ENCODE measurements at places on chromosomes 11 and 22.

GRCh38 chr22:26482161-26482560, 1.4 kb downstream of the HPS4 start:
- DNase-seq = no peak

DNA sequence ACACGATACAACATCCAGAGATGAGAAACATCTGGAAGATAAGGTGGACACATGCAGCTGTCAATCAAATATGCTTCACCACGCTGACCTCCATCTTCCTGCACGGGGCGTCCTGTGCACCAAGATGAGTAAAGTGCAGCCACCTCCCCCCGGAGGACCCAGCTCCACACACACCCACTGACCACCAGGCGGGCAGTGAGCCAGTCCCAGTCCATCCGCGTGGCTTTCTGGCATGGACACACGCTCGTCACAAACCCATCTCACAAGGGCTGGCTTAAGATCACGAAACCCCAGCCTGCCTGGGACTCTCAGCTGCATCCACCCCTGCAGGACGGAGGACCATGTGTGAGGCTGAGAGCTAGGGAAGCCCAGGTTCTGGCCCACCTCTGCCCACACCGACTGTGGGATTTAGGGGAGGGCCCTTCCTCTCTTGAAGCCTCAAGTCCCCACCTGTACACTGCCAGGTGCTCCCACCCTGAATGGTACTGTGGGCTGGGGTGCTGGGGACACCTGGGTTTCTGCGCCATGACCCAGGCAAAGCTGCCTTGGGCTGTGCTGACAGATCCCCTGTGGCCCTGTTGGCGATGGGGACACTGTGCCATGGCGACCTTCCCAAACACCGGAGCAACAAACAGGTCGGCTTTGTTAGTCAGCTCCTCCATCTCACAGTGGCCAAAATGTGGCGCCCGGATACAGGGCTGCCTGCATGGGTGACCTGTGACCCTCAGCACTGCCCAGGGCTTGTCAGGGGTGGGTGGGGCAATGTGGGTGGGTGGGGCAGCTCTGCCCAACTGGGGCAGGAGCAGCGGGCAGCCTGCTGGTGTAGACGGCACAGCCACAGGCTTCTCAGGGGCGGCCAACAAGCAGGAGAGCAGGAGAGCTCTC, 629.0 kb downstream of the TBC1D22A start:
- DNase-seq = no peak

- DNase-seq = no peak
These were observed 10.5 kb downstream of the APIP start for GRCh38 chr11:34905666-34906065.

DNA sequence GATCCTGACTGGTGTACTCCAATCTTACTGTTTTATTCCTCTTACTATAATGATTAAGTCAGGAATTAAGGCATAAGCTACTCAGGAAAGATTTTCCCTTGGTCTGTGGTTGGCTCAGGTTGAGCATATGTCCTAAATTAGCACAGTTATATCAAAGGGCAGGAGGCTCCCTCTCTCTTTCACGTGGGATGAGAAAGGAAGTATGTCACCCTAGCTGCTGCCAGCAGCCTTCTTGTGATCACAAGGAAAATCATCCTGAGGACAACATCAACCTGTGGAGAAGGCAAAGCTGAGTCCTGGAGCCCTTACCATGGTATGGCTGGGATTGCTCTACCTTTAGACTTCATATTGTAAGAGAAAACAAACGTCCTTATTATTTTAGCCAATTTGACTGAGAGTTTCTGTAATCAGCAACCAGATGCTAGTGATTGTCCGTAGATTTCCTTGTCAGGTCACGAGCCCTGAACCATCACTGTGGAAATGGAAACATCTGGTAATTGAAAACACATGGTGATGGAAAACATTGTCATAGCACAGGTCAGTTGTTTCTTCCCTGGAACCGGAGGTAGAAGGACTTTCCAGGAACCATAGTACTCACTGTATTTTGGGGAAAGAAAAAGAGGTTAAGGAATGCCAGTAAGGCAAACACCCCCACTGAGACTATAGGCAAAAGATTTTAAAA, 40.6 kb upstream of the DEUP1 start:
- no peak for DNase-seq

GRCh38 chr11:122843281-122844141, 5.2 kb downstream of the CRTAM start:
- DNase-seq = no peak

GRCh38 chr22:19742160-19743066, 18.2 kb upstream of the TBX1 start:
- DNase-seq = no peak

DNA sequence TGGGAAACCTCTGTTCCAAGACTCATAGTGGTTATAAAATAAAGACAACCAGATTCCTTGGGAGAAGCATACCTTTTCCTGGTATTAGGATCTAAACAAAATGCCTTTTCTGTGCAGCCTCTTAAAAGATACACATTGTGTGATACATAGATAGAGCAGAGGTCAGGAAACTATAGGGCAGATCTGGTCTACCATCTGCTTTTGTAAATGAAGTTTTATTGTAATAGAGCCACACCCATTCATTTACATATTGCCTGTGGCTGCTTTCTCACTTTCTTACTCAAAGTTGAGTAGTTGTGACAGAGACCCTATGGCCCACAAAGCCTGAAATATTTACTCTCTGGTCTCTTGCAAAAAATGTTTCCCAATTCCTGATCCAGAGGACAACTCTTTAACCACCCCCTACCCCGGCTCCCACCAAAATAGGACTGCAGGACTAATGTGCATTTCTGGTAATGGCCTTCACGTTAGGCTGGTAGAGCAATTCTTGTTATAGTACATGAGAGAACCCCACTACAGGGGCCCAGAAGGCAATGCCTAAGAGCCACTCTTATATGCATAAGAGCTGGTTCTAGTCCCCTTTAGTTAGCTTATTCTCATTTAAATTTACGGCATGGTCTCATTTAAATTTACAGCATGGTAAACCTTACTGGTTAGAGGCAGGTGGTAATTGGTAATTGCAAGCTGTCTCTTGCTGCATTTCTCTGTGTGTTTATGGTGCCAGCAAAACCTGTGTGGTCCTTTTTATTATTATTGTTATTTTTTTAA, 76.8 kb upstream of the YWHAH start:
- no peak for DNase-seq

GRCh38 chr11:124238512-124238911, 2.4 kb upstream of the OR8G1 start:
- DNase-seq = no peak

GRCh38 chr22:25235547-25236290, 16.3 kb downstream of the CRYBB2 start:
- DNase-seq = peak; percentile 88

DNA sequence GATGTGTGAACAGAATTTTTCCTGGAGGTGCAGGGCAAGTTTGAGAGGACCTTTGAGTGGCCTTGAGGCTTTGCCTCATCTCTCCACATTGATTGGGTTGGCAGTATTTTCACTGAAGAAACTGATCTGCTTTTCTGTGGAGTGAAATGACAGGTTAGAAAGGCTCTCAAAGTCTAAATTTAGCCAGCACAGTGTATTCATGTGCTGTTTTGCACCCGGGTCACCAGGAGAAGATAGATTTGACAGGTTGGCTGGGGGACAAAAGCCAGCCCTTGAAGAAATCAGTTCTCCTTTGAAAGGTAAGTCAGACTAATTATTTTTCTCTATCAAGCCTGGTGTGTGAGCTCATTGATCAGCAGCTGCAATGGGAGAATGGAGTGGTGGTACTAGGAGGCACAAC, 152.9 kb downstream of the DBX1 start:
- DNase-seq = no peak

DNA sequence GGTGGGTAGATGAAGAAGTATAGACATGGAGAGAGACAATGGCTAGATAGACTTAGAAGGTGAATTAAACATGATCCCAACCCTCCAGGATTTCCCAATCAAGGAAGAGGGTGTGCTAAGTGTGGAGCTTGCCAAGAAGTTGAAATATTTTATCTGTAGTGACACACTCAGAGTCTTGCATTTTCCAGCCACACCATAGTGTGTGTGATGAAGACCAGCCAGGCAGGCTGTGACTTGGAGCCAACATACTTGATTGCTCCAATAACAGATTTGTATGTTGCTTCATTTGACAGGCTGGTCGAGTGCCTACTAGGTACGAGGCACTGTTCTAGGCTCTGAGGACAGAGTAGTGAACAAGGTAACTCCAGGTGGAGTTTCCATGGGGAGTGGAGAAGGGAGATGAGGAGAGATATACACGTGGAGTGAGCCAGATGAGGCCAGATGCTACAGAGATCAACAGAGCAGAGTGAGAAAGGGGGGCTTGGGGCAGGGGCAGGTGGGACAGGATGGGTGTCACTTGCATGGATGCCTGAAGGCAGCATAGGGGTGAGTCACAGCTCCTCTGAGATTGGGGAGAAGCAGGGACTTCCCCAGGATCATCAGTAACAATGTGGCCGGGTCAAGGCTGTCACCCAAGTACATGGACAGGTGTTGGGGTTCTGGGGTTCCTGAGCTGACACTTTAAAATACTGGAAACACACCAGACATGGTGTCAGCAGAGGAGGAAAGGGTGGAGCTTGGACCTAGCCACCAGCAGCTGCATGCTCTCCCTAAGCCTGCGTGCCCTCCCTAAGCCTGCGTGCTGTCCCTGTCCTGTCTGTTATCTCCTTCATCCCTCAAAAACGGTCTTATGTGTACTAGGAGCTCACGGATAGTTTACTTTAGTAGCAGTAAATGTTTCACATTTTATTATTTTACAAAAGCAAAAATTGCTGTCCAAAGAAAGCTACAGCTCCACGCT, 23.6 kb downstream of the PDGFB start:
- DNase-seq = no peak

GRCh38 chr11:113949891-113950290, 25.0 kb upstream of the HTR3A start:
- no peak for DNase-seq

- no peak for DNase-seq
These were observed 16.0 kb downstream of the PIM3 start for GRCh38 chr22:49976439-49977175.

DNA sequence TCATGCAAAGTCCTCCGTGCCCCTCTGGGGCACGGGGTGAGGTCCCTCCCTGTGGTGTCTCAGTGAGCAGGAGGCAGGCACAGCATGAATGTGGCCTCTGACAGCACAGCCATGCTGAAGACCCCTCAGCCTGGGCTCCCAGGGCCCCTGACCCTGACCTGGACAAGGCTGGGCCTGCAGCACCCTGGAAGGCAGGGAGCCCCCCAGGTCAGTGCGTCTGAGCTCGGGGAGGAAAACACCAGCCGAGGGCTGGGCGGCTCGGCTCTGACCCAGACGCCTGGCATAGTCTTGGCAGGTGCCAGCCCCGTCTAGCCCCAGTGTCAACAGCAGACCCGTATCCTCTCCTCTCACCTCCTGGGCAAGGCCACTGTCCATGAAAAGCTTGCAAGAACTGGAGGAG, 1276.6 kb downstream of the BRD1 start:
- no peak for DNase-seq

- no peak for DNase-seq
These were observed 101.4 kb downstream of the PARVA start for GRCh38 chr11:12478743-12479142.

DNA sequence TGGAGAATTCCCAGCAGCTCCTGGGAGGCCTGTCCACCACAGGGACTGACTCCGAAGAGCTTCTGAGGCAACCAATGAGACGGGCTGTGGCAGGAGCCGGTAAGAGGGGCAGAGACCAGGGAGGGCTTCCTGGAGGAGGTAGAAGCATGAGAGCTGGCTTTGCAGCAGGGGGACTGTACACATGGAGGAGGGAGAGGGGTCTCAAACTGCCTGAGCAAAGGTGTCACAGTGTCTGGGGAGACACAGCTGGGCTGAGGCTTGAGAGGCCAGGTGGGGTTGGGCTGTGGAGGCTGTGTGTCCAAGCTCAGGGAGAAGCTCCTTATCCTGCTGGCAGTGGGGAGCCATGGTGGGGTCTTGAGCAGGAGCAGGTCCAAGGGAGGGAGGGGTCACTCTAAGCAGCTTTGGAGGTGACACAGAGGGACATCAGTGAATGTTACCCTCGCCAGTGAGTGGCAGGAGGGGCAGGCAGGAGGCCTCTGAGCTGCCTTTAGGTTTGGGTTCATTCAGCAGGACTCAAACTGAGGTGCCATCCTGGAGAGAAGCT, 4.6 kb upstream of the RHOD start:
- no peak for DNase-seq

GRCh38 chr11:65043881-65044501, 3.0 kb downstream of the SAC3D1 start:
- no peak for DNase-seq

DNA sequence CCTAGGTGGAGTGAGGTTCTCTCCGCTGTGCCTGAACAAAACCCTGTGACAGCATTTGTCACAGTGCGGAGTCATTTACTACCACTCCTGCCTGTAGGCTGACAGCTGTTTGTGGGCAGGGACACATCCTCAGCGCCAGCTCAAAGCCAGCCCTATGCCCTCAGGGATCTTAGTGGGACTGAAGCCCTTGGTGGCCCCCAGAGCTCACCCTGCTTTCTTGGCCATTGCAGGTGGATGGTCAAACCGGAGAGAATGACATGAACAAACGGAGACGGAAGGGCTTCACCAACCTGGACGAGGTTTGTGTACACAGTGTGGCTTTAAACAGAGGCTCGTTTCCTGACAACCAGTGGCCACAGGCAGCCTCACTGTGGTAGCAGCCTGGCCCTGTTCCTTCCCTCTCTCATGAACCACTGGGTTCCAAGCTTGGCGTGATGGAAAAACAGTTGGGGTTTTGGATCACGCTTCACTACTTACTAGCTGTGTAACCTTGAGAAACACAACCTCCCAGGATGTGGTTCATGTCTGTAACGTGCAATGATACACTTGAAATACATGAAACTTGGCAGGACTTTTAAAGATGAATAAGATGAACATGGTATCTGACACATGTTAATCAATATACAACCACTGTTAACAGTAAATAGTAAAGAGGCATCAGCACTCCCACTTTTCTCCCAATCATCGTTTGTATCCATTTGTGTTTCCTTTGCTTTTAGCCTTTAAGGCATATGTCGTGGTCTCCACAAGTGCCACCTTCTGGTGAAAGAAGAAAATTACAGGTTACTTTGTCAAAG, 125.8 kb downstream of the MICAL2 start:
- no peak for DNase-seq

DNA sequence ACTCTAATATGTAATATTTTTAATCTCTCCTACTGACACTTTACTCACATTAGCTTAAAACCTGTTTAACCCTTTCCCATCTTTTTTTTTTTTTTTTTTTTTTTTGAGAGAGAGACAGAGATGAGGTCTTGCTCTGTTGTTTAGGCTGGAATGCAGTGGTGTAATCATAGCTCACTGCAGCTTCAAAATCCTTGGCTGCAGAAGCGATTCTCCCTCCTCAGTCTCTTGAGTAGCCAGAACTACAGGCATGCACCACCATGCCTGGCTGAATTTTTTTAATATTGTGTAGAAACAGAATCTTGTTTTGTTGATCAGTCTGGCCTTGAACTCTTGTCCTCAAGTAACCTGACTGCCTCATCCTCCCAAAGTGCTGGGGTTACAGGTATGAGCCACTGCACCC, 37.3 kb downstream of the PAMR1 start:
- no peak for DNase-seq

DNA sequence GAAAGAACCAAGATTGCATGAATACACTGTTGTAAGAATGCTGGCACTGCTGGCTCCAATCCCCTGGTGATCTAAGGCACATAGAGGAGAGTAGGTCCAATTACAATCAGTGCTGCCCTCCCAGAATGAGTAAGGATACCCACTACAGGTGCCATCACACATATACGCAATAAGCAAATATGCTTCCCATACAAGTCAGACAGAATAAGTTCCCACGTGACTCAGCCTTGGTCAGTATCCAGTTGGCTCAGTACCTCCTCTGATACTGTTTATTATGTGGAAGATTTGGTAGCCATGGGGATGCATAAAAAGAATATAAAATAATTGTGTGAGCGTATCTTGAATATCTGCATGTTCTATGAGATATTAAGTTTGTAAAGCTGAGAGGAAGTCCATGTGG, 8.9 kb upstream of the OR2D3 start:
- DNase-seq = no peak
